ENCODE measurements at places on chromosomes 7 and 10.
A peak's percentile ranks its signal among the peaks of the same experiment; 100 is the strongest.

- peaks cover 6% of the 10 kb centered on the region for H3K27me3 ChIP-seq
- DNase-seq: no peak
- no peak overlapping the region for H3K4me3 ChIP-seq
- no peaks in the 10 kb centered on the region for H3K36me3 ChIP-seq
Observed at GRCh38 chr10:121669028-121669374, 70.8 kb upstream of the FGFR2 start.

GRCh38 chr10:62707810-62708209 is 96.7 kb upstream of the ADO start:
- H3K27ac ChIP-seq: no peak overlapping the region
- H3K4me1 ChIP-seq: peaks cover 2% of the 10 kb centered on the region
- peaks cover 4% of the 10 kb centered on the region for H3K36me3 ChIP-seq
- H3K27me3 ChIP-seq: peaks cover 8% of the 10 kb centered on the region
- DNase-seq: no peak

GRCh38 chr7:80370587-80370986 is 141.3 kb downstream of the GNAT3 start:
- no peaks in the 10 kb centered on the region for H3K27me3 ChIP-seq
- no peak for DNase-seq
- no peaks in the 10 kb centered on the region for H3K4me1 ChIP-seq
- no peaks in the 10 kb centered on the region for H3K36me3 ChIP-seq
- H3K27ac ChIP-seq: no peak overlapping the region

GRCh38 chr10:96124230-96125141 is 5.6 kb upstream of the ZNF518A start:
- no peak overlapping the region for H3K4me3 ChIP-seq
- H3K27ac ChIP-seq: no peak overlapping the region
- peaks cover 6% of the 10 kb centered on the region for H3K4me1 ChIP-seq
- DNase-seq: no peak
- H3K36me3 ChIP-seq: peaks cover 7% of the 10 kb centered on the region
- peaks cover 60% of the 10 kb centered on the region for H3K27me3 ChIP-seq

GRCh38 chr10:25481467-25481866 is 306.7 kb downstream of the GPR158 start:
- no peak for DNase-seq
- H3K4me3 ChIP-seq: no peak overlapping the region
- no peaks in the 10 kb centered on the region for H3K36me3 ChIP-seq

DNA sequence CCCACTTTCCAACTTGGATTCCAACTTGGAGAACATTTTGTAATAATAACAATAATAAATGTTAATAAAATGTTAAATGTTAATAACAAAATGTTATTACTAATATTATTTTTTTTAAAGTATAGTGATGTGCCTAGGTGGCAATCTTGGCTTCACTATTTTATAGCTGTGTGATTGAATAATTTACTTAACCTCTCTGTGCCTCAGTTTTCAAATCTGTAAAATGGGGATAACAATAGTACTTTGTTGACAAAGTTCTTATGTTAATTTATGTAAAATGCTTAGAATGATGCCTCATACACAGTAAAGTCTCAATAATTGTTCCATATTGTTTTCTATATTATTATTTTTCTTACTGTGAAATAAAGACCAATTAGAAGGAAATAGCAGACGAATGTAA is 23.3 kb upstream of the TMEM26 start:
- DNase-seq: no peak
- no peaks in the 10 kb centered on the region for H3K27me3 ChIP-seq
- H3K36me3 ChIP-seq: no peaks in the 10 kb centered on the region
- H3K4me1 ChIP-seq: no peaks in the 10 kb centered on the region
- H3K4me3 ChIP-seq: no peak overlapping the region

- H3K4me3 ChIP-seq: no peak overlapping the region
- no peaks in the 10 kb centered on the region for H3K27me3 ChIP-seq
- no peak for DNase-seq
- no peaks in the 10 kb centered on the region for H3K36me3 ChIP-seq
Observed at GRCh38 chr7:68176974-68177373, 1180.3 kb downstream of the TYW1 start.

DNA sequence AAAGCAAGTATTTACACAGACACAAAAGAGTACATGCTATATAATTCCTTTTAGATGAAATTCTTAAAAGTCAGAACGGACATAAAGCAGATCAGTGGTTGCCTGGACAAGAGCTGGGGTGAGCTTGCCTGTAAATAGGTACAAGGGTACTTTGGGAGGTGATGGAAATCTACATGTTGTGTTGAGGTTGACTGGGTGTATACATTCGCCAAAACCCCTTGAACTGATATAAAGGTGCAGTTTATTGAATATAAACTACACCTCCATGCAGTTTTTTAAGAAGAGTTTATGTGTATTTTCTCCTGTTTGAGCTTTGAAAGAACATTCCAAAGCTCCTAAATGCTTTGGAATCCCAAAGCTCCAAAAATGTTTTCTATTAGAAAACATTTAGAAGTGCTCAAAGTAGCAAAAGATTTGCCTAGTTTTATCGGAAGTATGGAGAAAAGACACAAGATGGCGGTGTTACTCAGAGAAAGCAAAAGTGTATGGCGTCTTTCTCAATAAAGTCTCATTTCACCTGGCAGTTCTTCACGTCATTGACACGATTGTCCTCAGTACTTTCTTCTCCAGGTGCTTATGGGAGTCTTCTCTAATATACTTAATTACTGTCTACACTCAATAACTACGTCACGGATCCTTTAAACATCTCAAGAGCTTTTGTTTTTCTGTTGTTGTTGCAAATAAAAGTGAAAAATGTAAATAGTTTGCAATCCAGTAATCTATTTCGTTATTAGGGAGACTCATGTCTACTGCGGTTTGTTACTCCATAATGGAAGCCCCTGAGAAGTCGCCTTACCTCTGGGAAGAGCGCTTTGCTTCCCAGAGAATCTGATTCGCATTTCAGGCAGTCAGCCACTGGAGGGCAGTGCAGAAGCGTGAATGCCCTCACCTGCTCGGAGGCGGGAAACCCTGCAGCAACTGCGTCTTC is 14.7 kb upstream of the SEC61G start:
- H3K27ac ChIP-seq: no peak overlapping the region
- peak; percentile 59 for DNase-seq
- H3K4me3 ChIP-seq: peak overlapping the region; percentile 72
- H3K27me3 ChIP-seq: peaks cover 23% of the 10 kb centered on the region

GRCh38 chr7:375321-375831 is 85.4 kb downstream of the FOXL3 start:
- H3K4me3 ChIP-seq: no peak overlapping the region
- peaks cover 2% of the 10 kb centered on the region for H3K4me1 ChIP-seq
- H3K27me3 ChIP-seq: peaks cover 2% of the 10 kb centered on the region
- DNase-seq: no peak

DNA sequence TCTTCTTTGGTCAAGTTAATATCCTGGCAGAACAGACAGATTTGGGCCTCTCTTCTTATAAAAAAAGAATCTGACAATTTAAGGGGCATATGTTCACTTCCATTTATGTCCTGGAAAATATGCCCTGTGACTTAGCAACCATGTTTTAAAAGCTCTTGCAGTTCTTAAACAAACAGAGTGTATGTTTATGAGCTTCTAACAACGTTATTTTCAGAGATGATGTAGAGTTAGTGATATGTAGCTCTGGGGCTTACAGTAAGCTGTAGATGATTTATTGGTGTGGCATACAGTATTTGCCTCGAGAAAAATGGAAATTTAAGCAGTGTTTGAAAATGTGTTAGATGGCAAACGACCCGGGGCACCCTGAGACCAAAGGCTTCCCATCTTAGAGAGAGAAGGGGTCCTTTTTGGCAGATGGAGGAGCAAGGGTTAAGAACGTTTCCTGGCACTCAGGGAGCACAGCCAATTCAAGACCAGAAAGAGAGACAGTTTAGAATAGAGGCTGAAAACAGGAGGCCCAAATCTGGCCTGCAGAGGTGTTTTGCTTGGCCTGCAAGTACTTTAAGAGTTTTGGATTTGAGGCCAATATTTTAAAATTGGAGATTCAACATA is 397.5 kb downstream of the KCNMA1 start:
- H3K27ac ChIP-seq: no peak overlapping the region
- no peak overlapping the region for H3K4me3 ChIP-seq
- H3K4me1 ChIP-seq: peaks cover 4% of the 10 kb centered on the region
- no peaks in the 10 kb centered on the region for H3K36me3 ChIP-seq

DNA sequence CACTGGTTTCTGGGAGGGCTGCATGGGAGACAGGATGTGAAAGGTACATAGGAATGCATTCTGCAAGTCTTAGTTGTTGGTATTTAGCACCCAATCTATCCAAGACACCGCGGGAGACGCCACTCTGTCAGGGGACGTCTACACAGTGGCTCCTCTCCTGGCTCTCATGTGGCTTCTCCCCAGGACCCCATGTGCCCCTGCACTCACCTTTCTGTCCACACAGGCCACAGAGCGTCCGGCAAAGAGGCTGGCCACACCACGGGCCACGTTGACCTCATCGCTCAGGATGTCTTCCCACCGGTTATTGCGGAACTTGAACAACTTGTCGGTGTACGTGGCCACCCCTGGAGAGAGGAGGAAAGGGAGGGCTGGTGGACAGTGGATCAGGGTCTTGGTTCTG is 73.4 kb downstream of the GOLGA7B start:
- peaks cover 14% of the 10 kb centered on the region for H3K27me3 ChIP-seq
- no peak overlapping the region for H3K27ac ChIP-seq
- DNase-seq: no peak
- H3K4me1 ChIP-seq: peaks cover 2% of the 10 kb centered on the region

GRCh38 chr10:72331575-72332422 is 22.9 kb downstream of the DNAJB12 start:
- peak; percentile 89 for DNase-seq
- peaks cover 6% of the 10 kb centered on the region for H3K36me3 ChIP-seq
- H3K27me3 ChIP-seq: no peaks in the 10 kb centered on the region
- peak overlapping the region; percentile 91 for H3K4me3 ChIP-seq

GRCh38 chr7:86448856-86449255 is 194.9 kb upstream of the GRM3 start:
- no peak overlapping the region for H3K27ac ChIP-seq
- H3K4me1 ChIP-seq: no peaks in the 10 kb centered on the region
- no peaks in the 10 kb centered on the region for H3K27me3 ChIP-seq
- H3K4me3 ChIP-seq: no peak overlapping the region
- DNase-seq: no peak

DNA sequence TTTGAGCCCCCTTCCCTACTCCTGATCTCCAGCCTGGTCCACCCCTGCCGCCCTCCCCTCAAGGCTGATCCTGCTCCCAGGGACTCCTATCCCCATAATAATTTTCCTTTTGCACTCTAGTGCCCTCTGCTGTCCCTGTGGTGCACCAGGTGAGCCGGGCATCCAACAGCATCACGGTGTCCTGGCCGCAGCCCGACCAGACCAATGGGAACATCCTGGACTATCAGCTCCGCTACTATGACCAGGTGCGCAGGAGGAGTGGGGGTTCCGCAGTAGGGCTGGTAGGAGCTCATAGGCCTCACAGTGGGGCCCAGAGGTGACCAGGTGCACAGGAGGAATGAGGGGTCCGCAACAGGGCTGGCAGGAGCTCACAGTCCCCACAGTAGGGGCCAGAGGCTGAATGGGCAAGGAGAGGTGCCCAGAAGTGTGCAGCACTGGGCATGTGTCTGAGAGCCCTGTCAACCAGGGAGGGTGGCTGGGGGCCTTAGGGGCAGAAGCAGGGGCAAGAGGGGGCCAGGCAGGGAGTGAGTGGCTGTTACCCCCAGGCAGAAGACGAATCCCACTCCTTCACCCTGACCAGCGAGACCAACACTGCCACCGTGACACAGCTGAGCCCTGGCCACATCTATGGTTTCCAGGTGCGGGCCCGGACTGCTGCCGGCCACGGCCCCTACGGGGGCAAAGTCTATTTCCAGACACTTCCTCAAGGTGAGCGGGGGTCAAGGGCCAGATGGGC is 11.7 kb downstream of the EPHB6 start:
- peaks cover 2% of the 10 kb centered on the region for H3K4me1 ChIP-seq
- H3K36me3 ChIP-seq: no peaks in the 10 kb centered on the region
- H3K27me3 ChIP-seq: no peaks in the 10 kb centered on the region
- no peak for DNase-seq

DNA sequence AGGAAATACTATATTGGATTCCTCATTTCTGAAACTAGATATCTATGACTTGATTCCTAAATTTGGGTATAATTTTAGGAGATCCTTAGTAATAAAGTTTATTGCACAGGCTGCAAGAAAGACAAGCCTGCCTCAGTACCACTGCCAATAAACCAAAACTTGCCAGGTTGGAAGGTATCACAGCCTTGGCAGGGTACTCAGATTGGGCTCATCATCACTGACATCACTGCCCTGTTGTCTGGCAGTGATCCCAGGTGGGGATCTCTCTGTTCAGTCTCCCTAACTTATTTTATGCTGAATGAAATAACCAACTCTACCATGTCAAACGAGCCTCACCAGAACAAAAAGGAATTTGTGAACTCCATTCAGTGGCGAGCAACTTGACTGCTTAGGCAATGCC is 18.8 kb downstream of the FIGNL1 start:
- no peak for DNase-seq
- peaks cover 4% of the 10 kb centered on the region for H3K36me3 ChIP-seq
- no peak overlapping the region for H3K27ac ChIP-seq
- no peaks in the 10 kb centered on the region for H3K4me1 ChIP-seq
- no peaks in the 10 kb centered on the region for H3K27me3 ChIP-seq

GRCh38 chr10:119408969-119409371 is 133.5 kb downstream of the RGS10 start:
- H3K27ac ChIP-seq: peak overlapping the region; percentile 34
- no peak for DNase-seq
- H3K4me1 ChIP-seq: peaks cover 9% of the 10 kb centered on the region
- no peaks in the 10 kb centered on the region for H3K27me3 ChIP-seq
- no peaks in the 10 kb centered on the region for H3K36me3 ChIP-seq
- no peak overlapping the region for H3K4me3 ChIP-seq

GRCh38 chr7:114209968-114210367 is 204.6 kb upstream of the FOXP2 start:
- DNase-seq: no peak
- H3K4me3 ChIP-seq: no peak overlapping the region
- H3K27me3 ChIP-seq: no peaks in the 10 kb centered on the region
- H3K4me1 ChIP-seq: no peaks in the 10 kb centered on the region
- H3K27ac ChIP-seq: no peak overlapping the region
- H3K36me3 ChIP-seq: no peaks in the 10 kb centered on the region

DNA sequence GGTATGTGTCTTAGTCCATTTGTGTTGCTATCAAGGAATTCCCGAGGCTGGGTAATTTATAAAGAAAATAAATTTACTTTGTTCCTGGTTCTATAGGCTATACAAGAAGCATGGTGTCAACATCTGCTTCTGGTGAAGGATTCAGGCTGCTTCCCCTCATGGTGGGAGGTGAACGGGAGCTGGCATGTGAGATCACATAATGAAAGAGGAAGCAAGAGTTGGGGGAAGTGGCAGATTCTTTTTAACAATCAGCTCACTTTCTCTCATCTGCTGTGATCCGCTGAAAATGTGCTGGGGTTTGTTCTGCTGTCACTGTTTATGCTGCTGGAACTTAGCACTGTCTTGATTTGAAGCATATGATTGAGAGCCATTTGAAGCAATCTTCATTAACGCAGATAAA is 730.0 kb upstream of the SORCS1 start:
- H3K36me3 ChIP-seq: no peaks in the 10 kb centered on the region
- no peak overlapping the region for H3K27ac ChIP-seq
- no peaks in the 10 kb centered on the region for H3K27me3 ChIP-seq
- H3K4me1 ChIP-seq: no peaks in the 10 kb centered on the region
- no peak for DNase-seq
